Activated naive CD4-positive, alpha-beta T cell (primary cell): ENCODE measurements at places on chromosomes 1 and 21.

- no peak for DNase-seq
Observed at GRCh38 chr1:200704986-200705500, 33.6 kb upstream of the CAMSAP2 start.

DNA sequence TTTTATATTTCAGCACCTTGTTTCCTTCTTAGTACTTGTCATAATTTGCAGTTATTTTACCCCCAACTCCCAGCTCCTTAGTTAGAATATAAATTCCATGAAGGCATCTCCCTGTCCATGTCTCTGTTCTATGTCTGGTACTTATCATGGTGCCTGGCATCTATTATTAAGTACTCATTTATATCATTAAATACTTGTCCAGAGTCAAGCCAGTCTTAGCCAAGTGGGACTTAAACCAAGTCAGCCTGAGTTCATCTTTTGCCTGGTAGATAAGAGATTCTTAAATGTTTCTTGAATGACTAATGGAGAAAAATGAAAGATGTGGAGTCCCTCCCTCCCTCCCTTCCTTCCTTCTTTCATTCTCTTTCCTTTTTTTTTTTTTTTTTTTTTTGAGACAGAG is 9.4 kb downstream of the SLC25A44 start:
- no peak for DNase-seq

DNA sequence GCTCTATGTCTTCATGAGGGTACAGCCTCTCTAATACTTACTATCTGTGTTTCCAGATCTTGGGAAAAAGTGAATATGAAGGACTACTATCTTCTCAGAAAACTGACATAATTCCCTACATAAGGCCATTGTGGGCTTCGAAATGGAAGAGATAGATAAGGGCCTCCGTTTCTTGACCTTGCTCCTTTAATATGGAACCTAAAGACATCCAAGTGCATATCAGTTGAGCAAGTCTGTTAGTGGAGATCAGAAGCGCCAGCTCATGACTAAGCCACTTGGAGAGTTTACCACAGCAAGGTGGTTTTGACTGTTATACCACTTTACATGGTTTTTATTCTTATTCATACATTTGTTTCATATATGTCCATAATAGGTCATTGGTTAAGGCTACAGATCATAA is 35.3 kb upstream of the FCER1A start:
- no peak for DNase-seq

DNA sequence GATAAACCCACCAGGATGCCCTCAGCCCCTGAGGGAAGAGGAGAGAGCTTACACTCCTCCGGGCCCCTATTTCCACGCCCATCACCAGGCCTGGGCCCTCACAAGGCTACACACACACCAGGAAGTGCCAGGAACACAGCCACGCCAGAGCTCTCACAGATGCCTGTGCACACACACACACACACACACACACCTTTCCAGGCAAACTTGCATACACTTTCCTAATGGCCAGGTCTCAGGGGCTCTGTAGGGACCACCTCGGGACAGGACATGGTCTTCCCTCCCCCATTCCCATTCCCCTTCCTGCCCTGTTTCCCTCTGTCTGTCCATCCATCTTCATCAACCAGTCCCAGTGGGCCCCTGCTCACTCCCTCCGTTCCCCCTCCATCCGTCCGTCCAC is 9.7 kb upstream of the EPHA2 start:
- no peak for DNase-seq

DNA sequence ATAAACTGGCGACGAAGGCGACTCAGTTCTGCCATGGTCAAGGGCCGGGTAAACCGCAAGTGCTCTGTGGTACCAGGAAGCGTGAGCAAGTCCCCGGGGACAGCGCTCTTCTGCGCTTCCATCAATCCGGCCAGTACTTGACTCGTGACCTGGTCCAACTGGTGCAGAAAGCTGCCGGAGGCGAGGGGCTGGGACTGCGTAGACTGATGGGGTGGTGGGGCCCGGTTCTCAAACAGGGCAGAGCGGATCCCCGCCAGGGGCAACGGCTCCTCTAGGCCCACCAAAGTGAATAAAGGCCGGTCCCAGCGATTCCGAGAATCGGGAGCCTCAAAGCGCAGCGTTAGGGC is 852 bp downstream of the KTI12 start:
- no peak for DNase-seq

GRCh38 chr1:215900684-215901083 is 333.6 kb downstream of the KCTD3 start:
- DNase-seq: no peak

DNA sequence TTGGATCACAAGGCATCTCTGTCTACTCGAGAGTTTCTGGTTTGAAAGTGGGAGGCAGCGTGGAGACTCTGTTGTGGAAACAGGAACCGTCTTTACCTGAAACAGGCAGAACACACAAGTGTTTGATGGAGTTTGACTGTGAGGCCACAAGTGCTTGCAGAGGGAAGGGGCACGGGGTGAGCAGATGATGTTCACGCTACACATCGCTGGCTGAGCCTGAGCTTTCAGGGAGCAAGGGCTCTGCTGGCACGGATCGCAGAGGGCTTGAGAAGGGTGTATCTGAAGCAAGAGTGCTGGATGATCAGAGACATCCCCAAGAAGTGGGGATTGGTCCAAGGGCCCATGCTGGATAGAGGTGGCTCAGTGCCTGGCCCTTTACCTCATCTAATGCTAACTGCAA is 59.3 kb downstream of the IGSF21 start:
- no peak for DNase-seq

GRCh38 chr21:23853796-23854379 is 1753.4 kb downstream of the MRPL39 start:
- no peak for DNase-seq

DNA sequence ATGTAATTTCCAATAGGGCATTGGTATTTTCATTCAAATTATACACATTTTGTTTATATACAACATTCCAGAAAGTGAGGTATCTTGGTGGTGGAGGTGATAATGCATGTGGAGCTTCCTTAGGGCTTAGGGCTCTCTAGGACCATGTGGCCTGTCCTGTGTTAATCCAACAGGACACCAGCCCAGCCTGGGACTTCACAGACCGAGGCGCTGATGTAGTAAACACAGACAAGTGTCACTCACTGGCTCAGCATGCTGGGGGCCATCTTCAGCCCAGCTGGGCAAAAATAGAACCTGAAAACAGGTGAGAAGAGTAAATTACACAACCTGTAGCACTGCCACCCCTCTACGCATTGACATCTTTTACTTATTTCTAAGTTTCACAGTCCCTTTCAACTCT is 66.7 kb downstream of the MAB21L3 start:
- DNase-seq: no peak

DNA sequence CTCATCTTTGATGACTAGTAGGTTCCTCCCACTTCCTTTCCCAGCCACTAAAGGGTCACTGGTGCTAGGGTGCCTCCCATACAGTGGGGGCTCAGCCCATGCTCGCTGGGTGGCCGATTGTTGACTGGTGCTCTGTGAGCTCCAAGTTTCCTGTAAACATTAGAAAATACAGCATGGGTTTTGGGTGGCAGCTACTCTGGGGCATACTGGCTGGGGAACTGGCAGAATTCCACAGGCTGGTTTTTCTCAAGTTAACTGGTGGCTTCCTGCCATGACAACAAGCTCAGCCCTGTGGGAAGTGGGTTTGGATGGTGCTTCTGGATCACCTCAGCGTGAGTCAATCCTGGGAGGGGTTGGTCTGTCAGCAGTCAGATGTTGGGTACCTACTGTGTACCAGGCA is 28.7 kb upstream of the CRNN start:
- no peak for DNase-seq

GRCh38 chr1:30599721-30600120 is 123.7 kb downstream of the MATN1 start:
- DNase-seq: no peak

DNA sequence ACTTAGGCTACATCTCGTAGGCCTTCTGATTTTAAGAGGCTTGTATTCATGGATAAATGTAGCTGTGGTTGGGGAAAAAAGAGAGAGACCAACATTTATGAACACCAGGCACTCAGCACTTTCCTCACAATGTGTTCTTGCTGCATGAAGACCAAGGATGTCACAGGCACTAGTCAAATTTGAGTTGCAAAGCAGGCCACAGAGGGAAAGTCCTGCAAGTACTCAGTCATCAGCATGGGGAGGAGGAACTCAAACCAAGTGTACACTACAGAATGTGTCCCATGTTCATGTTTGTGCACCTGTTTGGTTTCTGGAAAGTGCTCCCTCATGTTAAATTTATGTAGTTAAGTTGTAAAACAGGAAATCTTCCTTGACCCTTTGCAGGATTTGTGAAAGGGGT is 8.7 kb upstream of the MAP3K7CL start:
- no peak for DNase-seq

GRCh38 chr1:31902510-31902860 is 35.7 kb downstream of the PTP4A2 start:
- DNase-seq: no peak

DNA sequence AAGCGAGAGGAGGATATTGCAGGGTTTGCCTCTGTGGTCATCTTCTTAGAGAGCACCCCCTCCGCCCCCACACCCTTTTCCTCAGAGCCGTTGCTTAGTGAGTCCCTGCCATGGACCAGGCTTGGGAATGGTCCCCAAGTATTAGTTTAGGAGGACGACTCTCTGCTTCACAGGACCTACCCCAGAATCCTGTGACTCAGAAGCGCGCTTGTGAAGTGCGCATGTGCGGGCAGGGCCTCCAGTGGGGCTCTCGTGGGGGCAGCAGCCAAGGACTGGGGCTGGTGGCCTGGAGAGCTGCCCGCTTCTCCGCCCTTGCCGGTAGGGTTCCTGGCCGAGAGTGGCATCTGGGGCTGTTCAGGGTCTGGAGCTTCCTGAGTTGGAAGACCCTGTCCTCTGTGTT is 37.3 kb upstream of the HMGN1 start:
- DNase-seq: no peak

DNA sequence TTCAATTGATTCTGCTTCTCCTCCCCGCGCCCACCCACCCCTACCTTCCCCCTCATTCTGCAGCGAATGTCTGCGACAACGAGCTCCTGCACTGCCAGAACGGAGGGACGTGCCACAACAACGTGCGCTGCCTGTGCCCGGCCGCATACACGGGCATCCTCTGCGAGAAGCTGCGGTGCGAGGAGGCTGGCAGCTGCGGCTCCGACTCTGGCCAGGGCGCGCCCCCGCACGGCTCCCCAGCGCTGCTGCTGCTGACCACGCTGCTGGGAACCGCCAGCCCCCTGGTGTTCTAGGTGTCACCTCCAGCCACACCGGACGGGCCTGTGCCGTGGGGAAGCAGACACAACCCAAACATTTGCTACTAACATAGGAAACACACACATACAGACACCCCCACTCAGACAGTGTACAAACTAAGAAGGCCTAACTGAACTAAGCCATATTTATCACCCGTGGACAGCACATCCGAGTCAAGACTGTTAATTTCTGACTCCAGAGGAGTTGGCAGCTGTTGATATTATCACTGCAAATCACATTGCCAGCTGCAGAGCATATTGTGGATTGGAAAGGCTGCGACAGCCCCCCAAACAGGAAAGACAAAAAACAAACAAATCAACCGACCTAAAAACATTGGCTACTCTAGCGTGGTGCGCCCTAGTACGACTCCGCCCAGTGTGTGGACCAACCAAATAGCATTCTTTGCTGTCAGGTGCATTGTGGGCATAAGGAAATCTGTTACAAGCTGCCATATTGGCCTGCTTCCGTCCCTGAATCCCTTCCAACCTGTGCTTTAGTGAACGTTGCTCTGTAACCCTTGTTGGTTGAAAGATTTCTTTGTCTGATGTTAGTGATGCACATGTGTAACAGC is 339.9 kb downstream of the NTNG1 start:
- no peak for DNase-seq

- no peak for DNase-seq
Observed at GRCh38 chr1:34865573-34865972, 6.0 kb upstream of the SMIM12 start.
